Common myeloid progenitor, CD34-positive (primary cell): ENCODE measurements at places on chromosomes 3 and 15.

DNA sequence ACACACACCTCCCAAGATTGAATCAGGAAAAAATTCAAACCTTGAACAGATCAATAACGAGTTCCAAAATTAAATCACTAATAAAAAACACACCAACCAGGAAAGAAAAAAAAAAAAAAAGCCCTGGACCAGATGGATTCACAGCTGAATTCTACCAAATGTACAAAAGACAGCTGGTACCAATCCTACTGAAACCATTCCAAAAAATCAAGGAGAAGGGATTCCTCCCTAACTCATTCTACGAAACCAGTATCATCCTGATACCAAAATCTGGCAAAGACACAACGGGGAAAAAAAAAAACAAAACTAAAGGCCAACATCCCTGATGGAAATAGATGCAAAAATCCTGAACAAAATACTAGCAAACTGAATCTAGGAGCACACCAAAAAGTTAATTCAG, 54.4 kb upstream of the SLC12A8 start:
- no peak for DNase-seq
- H3K27me3 ChIP-seq, result no peaks in the 10 kb centered on the region
- H3K4me1 ChIP-seq, result no peaks in the 10 kb centered on the region
- no peak overlapping the region for H3K27ac ChIP-seq

GRCh38 chr15:51353976-51354375, 12.5 kb downstream of the GLDN start:
- no peaks in the 10 kb centered on the region for H3K27me3 ChIP-seq
- no peak overlapping the region for H3K27ac ChIP-seq
- no peaks in the 10 kb centered on the region for H3K36me3 ChIP-seq
- no peak for DNase-seq

GRCh38 chr3:10625323-10625722, 119.9 kb upstream of the ATP2B2 start:
- no peak overlapping the region for H3K4me3 ChIP-seq
- peaks cover 4% of the 10 kb centered on the region for H3K27me3 ChIP-seq
- H3K36me3 ChIP-seq, result no peaks in the 10 kb centered on the region
- no peaks in the 10 kb centered on the region for H3K4me1 ChIP-seq

DNA sequence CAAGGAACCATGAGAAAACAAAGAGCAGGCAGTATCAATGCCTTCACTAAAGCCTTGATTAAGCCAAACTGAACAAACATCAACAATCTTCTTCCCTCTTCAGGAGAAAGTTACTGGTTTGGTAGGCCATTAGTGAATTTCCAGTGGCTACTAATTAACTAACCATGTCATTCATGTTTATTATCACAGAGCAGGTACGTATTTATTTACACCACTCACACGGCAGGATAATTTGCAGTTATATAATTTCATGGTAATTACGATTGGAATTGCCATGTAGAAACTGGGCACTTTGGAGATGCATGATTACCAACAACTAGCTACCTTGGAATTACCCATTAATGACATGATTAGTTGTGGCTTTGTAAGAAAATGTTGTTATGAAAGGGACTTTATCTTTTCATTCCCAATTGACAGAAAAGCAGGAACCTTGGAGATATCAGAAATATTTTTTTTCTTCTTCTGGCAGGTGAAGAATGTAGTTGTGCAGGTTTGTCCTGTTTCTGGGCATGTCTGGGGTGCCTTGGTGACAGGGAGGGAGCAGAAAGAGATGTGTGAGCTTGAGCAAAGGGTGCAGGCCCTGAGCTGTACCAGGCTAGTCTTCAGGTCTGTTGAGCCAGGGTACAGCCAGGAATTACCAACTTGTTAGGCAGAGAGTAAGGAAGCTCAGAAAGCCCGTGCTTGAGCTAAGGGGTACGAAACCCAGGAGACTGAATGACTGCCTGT, 310.7 kb downstream of the RORA start:
- H3K4me1 ChIP-seq, result peaks cover 11% of the 10 kb centered on the region
- no peak overlapping the region for H3K4me3 ChIP-seq
- no peak for DNase-seq
- H3K27ac ChIP-seq, result no peak overlapping the region
- H3K36me3 ChIP-seq, result no peaks in the 10 kb centered on the region

DNA sequence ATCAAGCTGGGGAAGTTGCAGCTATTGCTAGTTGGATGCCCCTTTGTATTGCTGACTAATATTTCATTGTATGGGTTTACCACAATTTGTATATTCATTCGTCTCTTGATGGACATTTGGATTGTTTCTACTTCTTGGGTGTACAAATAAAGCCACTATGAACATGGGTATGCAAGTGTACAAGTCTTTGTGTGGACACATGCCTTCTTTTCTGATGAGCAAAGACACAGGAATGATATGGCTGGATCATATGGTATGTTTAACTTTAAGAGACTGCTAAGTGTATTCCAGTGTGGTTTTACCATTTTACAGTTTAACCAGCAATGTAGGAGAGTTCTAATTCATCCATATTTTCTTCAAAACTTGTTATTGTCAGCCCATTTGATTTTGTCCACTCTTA, 32.2 kb downstream of the NECTIN3 start:
- H3K4me3 ChIP-seq, result no peak overlapping the region
- no peaks in the 10 kb centered on the region for H3K36me3 ChIP-seq
- H3K27ac ChIP-seq, result no peak overlapping the region
- no peaks in the 10 kb centered on the region for H3K27me3 ChIP-seq
- no peak for DNase-seq

DNA sequence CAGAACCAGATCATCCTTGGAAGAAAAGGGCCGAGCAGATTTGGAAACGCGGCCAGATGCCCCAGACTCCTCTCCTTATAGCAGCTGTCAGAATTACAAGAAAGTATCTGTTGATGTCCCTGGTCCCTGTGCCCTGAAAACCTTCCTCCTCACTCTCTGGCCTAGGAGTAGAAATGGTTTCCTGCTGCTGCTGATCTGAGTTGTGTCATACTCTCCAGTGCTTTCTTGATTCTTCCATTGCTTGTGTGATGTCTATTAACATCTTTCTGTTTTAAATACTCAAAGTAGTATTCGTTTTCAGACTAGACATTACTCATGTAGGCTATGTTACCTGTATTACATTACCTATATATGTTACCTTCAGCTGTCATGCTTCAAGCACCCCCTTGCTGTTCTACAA, 26.8 kb upstream of the HERC1 start:
- no peak overlapping the region for H3K27ac ChIP-seq
- H3K27me3 ChIP-seq, result no peaks in the 10 kb centered on the region
- peaks cover 15% of the 10 kb centered on the region for H3K4me1 ChIP-seq
- DNase-seq, result no peak

GRCh38 chr15:94185547-94186236, 45.7 kb upstream of the MCTP2 start:
- no peaks in the 10 kb centered on the region for H3K27me3 ChIP-seq
- peaks cover 3% of the 10 kb centered on the region for H3K4me1 ChIP-seq
- no peak for DNase-seq
- no peak overlapping the region for H3K4me3 ChIP-seq
- H3K27ac ChIP-seq, result no peak overlapping the region
- H3K36me3 ChIP-seq, result no peaks in the 10 kb centered on the region

DNA sequence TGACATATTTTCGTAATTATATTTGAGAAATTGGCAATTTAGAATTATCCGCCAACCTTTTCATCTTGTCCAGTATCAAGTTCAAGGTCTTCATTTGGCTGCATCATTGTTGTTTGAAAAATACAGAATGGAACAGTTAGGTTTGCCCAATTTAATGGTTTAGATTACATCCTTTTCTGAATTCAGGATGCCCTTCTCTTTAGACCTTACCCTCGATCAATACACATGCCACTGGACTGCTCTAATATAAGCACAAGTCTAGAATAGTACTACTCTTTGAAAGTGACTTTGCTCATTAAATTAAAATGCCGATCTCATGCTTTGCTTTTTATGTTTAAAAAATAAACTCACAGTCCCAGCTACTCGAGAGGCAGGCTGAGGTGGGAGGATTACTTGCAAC, 44.5 kb downstream of the PXK start:
- H3K4me1 ChIP-seq, result no peaks in the 10 kb centered on the region
- no peaks in the 10 kb centered on the region for H3K27me3 ChIP-seq
- peaks cover 3% of the 10 kb centered on the region for H3K36me3 ChIP-seq
- H3K4me3 ChIP-seq, result no peak overlapping the region

DNA sequence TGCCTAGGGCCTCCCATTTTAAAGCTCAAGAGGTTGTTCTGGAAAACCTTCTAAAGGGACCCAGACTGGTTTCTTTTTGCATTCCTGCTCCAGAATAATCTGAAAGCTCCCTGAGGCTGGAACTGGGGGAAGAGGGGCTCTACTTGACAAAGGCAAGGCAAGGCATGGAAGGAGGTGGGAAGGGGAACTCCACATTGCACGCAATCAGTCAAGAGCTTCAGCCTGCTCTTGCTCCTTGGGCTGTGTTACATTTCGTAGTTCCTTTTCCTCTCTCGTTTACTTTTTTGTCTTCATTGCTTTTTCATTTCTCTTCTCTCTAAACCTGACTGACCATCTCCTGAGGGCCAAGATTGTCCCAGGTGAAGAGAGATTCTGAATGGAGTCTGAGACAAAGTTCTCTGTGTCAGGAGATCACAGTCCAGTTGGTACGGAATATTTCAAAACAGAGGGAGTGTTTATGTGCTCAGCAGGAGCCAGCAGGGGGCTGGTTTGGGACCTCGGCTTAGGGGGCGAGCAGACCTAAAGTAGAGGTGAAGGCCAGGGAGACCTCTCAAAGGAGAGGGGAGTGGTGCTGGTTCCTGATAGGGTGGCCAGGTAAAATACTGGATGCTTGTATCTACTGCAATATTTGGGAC, 6.0 kb upstream of the KCTD6 start:
- no peak overlapping the region for H3K27ac ChIP-seq
- no peaks in the 10 kb centered on the region for H3K27me3 ChIP-seq
- H3K4me3 ChIP-seq, result no peak overlapping the region
- no peak for DNase-seq
- H3K36me3 ChIP-seq, result no peaks in the 10 kb centered on the region

GRCh38 chr3:126915015-126915414, 67.9 kb upstream of the PLXNA1 start:
- no peak overlapping the region for H3K27ac ChIP-seq
- peaks cover 4% of the 10 kb centered on the region for H3K4me1 ChIP-seq
- DNase-seq, result no peak

GRCh38 chr15:91946581-91947292, 93.2 kb downstream of the SLCO3A1 start:
- peaks cover 13% of the 10 kb centered on the region for H3K4me1 ChIP-seq
- H3K27ac ChIP-seq, result peak overlapping the region; percentile 28
- H3K4me3 ChIP-seq, result peak overlapping the region; percentile 4
- DNase-seq, result no peak

DNA sequence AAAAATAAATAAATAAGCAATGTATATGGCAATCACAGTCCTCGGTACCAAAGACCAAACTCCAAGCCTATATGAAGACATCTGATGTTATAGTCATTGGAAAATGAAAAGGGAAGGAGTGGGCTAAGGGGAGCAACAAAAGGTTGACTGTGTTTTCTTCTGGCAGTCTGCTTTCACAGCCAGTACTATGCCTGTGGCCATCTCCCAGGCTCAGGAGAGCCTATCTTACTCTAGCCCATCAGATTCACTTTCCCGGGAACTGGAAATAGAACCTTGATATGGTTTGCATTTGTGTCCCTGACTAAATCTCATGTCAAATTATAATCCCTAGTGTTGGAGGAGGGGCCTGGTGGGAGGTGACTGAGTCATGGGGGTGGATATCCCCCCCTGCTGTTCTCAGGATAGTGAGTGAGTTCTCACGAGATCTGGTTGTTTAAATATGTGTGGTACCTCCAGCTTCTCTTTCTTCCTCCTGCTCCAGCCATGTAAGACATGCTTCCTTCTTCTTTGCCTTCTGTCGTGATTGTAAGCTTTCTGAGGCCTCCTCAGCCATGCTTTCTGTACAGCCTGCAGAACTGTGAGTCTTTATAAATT, 105.3 kb downstream of the PLCH1 start:
- H3K36me3 ChIP-seq, result no peaks in the 10 kb centered on the region
- DNase-seq, result no peak

DNA sequence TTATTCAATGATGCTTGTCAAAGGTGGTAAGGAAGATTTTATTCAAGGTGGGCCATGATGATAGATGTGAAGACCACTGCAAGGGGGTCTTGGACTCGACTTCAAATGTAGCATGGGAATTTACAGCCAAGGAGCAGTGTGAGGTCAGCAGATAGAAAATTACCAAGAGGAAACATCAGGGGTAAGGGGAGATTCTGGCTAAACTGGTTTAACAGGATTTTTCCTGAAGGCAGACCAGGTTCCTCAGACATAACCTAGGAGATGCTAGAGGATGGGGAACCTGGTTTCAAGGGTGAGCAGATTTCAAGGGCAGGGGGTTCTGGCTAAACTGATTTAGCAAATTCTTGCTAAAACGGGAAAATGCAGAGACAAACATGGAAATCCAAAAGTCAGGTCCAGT, 464.9 kb downstream of the TAFA4 start:
- no peaks in the 10 kb centered on the region for H3K4me1 ChIP-seq
- no peak for DNase-seq
- H3K4me3 ChIP-seq, result no peak overlapping the region

DNA sequence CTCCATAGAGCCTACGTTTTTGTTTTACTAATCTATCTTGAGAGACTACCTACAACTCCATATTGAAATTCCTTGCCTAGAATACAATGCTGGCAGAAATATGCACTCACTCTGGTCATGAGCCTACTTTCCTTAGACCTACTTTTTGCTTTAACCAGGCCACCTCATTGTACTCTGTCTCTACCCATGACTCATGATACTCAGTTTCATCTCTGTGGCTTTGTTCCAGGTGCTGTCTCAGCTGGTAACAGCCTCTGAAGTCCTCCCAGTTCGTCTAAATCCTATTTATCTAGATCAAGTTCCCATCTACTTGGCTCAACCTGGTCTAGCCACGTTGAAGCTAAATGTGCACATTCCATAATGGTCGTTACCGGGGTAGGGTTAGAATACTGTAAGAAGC, 536.4 kb downstream of the RSL24D1 start:
- H3K27me3 ChIP-seq, result no peaks in the 10 kb centered on the region
- no peak overlapping the region for H3K4me3 ChIP-seq
- no peak overlapping the region for H3K27ac ChIP-seq
- H3K36me3 ChIP-seq, result no peaks in the 10 kb centered on the region
- DNase-seq, result no peak

GRCh38 chr3:124512881-124513609, 217.2 kb upstream of the UMPS start:
- H3K36me3 ChIP-seq, result no peaks in the 10 kb centered on the region
- H3K4me3 ChIP-seq, result no peak overlapping the region
- no peak overlapping the region for H3K27ac ChIP-seq
- no peak for DNase-seq
- no peaks in the 10 kb centered on the region for H3K27me3 ChIP-seq
- no peaks in the 10 kb centered on the region for H3K4me1 ChIP-seq

DNA sequence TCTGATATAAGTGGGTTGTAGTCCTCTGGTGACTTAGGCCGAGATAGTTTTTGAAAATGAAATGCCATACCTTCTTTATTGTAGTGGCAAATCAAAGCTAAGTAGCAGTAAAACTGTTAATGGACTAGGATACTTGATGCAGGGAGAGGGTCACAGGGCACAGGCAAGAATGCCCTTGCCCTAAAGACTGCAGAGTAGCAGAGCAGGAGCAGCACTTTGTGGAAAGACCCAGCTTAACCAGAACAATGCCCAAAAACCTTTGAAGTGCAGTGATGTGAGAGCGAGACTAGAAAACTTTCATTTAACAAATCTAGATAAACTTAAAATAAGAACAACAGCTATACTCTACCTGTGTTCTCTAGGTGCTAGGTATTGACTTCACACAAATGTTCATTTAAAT, 121.9 kb downstream of the MBNL1 start:
- H3K4me1 ChIP-seq, result no peaks in the 10 kb centered on the region
- no peak overlapping the region for H3K27ac ChIP-seq
- no peak for DNase-seq
- no peak overlapping the region for H3K4me3 ChIP-seq
- H3K36me3 ChIP-seq, result peaks cover 18% of the 10 kb centered on the region
